ENCODE measurements at places on chromosomes 5 and 9. TPM values are rescaled to one million over a fixed set of nuclear protein-coding genes. Genes with fewer than 3 reads are reported as not detected.

Gene RNF224
- not detected for total RNA-seq

DNA sequence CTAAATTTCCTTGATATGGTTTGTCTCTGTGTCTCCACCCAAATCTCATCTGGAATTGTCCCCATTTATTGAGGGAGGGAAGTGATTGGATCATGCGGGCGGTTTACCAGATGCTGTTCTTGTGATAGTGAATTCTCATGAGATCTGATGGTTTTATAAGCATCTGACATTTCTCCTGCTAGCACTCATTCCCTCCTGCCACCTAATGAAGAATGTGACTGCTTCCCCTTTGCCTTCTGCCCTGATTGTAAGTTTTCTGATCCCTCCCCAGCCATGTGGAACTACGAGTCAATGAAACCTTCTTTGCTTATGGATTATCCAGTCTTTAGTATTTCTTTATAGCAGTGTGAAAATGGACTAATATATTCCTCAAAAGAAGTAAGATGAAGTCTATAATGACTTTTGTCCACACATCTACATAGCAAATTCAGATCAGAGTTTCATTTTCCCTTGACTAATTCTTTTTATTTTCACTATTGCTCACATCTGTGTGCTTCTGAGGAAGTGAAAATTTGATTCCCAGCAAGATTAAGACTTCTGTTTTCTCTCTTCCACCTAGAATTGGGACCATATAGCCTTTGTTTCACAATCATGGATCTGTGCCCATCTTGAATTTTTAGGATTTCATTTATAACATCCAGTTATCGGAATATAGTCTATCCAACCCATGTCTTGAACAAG lies 393.5 kb downstream of the DMAC1 start:
- DNase-seq = no peak
- no peaks in the 10 kb centered on the region for H3K4me1 ChIP-seq
- no peak overlapping the region for H3K27ac ChIP-seq
- no peak overlapping the region for H3K4me3 ChIP-seq

GRCh38 chr5:84450617-84451414 lies 66.1 kb upstream of the EDIL3 start:
- no peaks in the 10 kb centered on the region for H3K36me3 ChIP-seq
- H3K27me3 ChIP-seq = no peaks in the 10 kb centered on the region
- no peak overlapping the region for H3K27ac ChIP-seq

DNA sequence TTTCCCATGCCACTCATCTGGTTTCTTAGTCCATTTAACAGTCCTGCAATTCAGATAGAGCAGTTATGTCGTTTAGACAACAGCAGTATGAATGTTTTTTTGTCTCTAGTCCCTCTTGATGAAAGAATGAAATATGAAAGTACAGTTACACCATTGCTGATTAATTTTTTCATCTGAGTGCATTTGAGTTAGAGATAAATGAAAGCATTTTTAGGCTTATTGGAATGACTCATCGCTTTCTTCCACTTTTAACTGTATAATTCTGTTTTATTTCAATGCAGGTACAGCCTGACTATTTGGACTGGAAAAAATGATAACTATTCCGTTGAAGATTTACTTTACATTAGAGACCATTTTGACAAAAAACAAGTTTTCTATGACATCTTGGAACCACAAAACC lies 28.7 kb downstream of the ANKRD34B start:
- H3K4me1 ChIP-seq = no peaks in the 10 kb centered on the region
- DNase-seq = no peak
- H3K27me3 ChIP-seq = no peaks in the 10 kb centered on the region
- H3K27ac ChIP-seq = no peak overlapping the region

GRCh38 chr5:55456216-55456895 lies 78.4 kb downstream of the PLPP1 start:
- no peak overlapping the region for H3K27ac ChIP-seq
- H3K36me3 ChIP-seq = no peaks in the 10 kb centered on the region
- no peaks in the 10 kb centered on the region for H3K4me1 ChIP-seq
- no peak for DNase-seq

Data from CD4-positive, alpha-beta T cell (primary cell).